Aorta (tissue), 5 donors: ENCODE measurements at places on chromosomes 7 and 10.
A peak's percentile ranks its signal among the peaks of the same experiment; 100 is the strongest.

- no peaks in the 10 kb centered on the region for H3K36me3 ChIP-seq
- no peak overlapping the region for H3K27ac ChIP-seq
- H3K4me1 ChIP-seq = no peaks in the 10 kb centered on the region
- H3K27me3 ChIP-seq = no peaks in the 10 kb centered on the region
- no peak overlapping the region for H3K4me3 ChIP-seq
- DNase-seq = no peak
Observed at GRCh38 chr10:93815304-93816096, 57.8 kb downstream of the LGI1 start.

DNA sequence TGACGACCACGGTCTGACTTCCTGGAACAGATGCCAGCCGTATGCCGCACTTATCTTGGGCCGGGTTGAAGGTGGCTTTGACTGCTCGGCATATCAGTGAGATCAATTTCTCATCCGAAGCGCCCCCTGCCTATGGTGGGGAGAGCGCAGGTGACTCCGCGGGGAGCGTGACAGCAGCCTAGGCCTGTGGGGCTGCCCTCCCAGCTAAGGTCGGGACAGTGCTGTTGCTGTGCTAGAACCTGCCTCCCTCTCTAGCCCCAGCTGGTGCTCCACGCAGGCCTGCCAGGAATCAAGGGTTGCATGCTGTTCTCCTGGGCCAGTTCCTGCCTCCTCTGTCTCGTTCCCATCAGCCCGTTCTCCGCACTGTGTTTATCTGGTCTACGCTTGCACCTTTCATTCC, 49.8 kb downstream of the PODXL start:
- H3K4me1 ChIP-seq = no peaks in the 10 kb centered on the region
- no peak overlapping the region for H3K27ac ChIP-seq
- H3K4me3 ChIP-seq = no peak overlapping the region
- no peaks in the 10 kb centered on the region for H3K36me3 ChIP-seq
- no peaks in the 10 kb centered on the region for H3K27me3 ChIP-seq
- DNase-seq = peak; percentile 42

DNA sequence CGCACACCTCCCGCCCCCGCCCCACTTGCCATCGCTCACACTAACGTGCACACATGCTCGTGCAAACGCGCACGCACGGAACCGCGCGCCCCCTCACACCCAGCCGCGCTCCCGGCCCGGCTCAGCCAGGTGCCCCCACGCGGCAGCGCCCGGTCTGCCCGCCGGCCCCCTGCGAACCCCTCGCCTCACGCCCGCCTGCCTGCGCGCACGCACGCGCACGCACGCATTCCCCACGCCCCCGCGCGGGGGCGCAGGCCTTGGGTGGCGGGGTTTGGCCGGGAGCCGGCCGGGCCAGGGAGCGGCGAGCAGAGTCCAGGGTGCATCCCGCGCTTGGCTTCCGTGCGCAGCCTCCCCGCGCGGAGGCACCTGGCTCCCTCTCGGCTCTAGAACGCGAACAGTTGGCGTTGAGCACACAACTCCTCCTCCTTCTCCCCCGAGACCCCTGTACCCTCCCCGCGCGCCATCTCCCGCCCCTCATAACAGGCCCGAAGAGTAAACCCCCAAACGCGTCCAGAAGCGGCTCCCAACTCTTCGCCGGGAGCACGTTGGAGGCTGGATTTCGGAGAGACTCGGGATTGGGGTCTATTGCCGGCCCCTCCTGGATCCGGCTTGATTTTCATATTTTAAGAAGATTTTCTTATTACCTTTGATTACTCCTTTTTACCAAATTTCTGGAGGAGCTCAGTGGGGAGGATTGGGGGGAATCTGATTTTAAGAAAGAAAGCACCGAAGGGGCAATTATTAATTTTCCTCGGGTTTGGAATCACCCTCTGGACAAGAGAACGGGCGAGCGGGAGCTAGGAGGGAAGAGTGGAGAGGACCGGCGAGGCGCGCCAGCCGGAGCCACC, 527 bp upstream of the SORCS3 start:
- DNase-seq = no peak
- no peaks in the 10 kb centered on the region for H3K4me1 ChIP-seq
- no peaks in the 10 kb centered on the region for H3K36me3 ChIP-seq

GRCh38 chr10:132419538-132420468, 22.8 kb downstream of the PWWP2B start:
- no peak for DNase-seq
- no peak overlapping the region for H3K27ac ChIP-seq
- H3K4me3 ChIP-seq = no peak overlapping the region
- H3K36me3 ChIP-seq = no peaks in the 10 kb centered on the region
- no peaks in the 10 kb centered on the region for H3K27me3 ChIP-seq

- no peaks in the 10 kb centered on the region for H3K27me3 ChIP-seq
- H3K4me1 ChIP-seq = no peaks in the 10 kb centered on the region
- H3K4me3 ChIP-seq = no peak overlapping the region
- no peaks in the 10 kb centered on the region for H3K36me3 ChIP-seq
- no peak for DNase-seq
Observed at GRCh38 chr10:31630861-31631567, 297.6 kb downstream of the ARHGAP12 start.

GRCh38 chr7:114860206-114860605, 61.7 kb upstream of the MDFIC start:
- DNase-seq = no peak
- no peaks in the 10 kb centered on the region for H3K4me1 ChIP-seq
- no peak overlapping the region for H3K27ac ChIP-seq
- H3K36me3 ChIP-seq = no peaks in the 10 kb centered on the region

GRCh38 chr7:70569335-70569819, 562.6 kb upstream of the GALNT17 start:
- H3K4me3 ChIP-seq = no peak overlapping the region
- DNase-seq = no peak
- H3K27me3 ChIP-seq = no peaks in the 10 kb centered on the region
- H3K4me1 ChIP-seq = no peaks in the 10 kb centered on the region
- no peaks in the 10 kb centered on the region for H3K36me3 ChIP-seq

GRCh38 chr10:69572159-69573055, 815 bp downstream of the NEUROG3 start:
- no peaks in the 10 kb centered on the region for H3K4me1 ChIP-seq
- no peak overlapping the region for H3K27ac ChIP-seq
- H3K36me3 ChIP-seq = no peaks in the 10 kb centered on the region
- no peak overlapping the region for H3K4me3 ChIP-seq
- peak; percentile 52 for DNase-seq
- no peaks in the 10 kb centered on the region for H3K27me3 ChIP-seq

- DNase-seq = no peak
- H3K27me3 ChIP-seq = no peaks in the 10 kb centered on the region
- H3K27ac ChIP-seq = no peak overlapping the region
- no peaks in the 10 kb centered on the region for H3K4me1 ChIP-seq
- no peaks in the 10 kb centered on the region for H3K36me3 ChIP-seq
Observed at GRCh38 chr10:79463578-79464496, 18.4 kb upstream of the ZCCHC24 start.

- no peak overlapping the region for H3K4me3 ChIP-seq
- no peaks in the 10 kb centered on the region for H3K36me3 ChIP-seq
- no peaks in the 10 kb centered on the region for H3K27me3 ChIP-seq
- H3K4me1 ChIP-seq = no peaks in the 10 kb centered on the region
- H3K27ac ChIP-seq = no peak overlapping the region
Observed at GRCh38 chr7:51467384-51468017, 150.9 kb upstream of the COBL start.

DNA sequence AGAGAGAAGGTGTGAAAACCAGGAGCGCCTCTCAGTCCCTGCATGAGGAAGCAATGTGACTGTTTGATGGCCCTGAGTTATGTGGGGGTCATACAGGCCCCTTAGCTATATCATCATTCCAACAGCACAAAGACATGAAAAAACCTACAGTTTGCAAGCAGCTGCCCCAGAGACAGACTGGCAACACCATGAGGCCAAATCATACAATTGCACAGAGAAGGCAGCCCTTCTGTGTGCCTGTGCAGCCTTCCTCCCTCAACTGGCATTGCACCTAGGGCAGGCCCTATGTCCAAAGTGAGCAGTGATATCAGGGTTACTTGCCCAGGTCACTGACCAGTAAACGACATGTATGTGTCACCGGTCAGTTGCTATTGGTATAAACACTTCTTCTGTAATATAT, 41.6 kb downstream of the GPRIN2 start:
- no peak overlapping the region for H3K27ac ChIP-seq
- DNase-seq = no peak
- no peaks in the 10 kb centered on the region for H3K4me1 ChIP-seq
- H3K27me3 ChIP-seq = no peaks in the 10 kb centered on the region
- no peak overlapping the region for H3K4me3 ChIP-seq

- peak within 1 kb of the TSS; percentile 91 for H3K27ac ChIP-seq
- no peak for DNase-seq
- H3K27me3 ChIP-seq = no peaks in the 10 kb centered on the region
Observed at GRCh38 chr10:98267894-98268693, at the start of gene LOXL4. Gene LOXL4 (minus strand): TSS chr10:98268194. CDS start chr10:98263019, 5,175 bp downstream.

- no peaks in the 10 kb centered on the region for H3K27me3 ChIP-seq
- H3K4me3 ChIP-seq = no peak overlapping the region
- H3K36me3 ChIP-seq = no peaks in the 10 kb centered on the region
- H3K4me1 ChIP-seq = no peaks in the 10 kb centered on the region
Observed at GRCh38 chr7:18018296-18019215, 9.1 kb downstream of the PRPS1L1 start.

GRCh38 chr7:113141803-113142202, 23.4 kb upstream of the SMIM30 start:
- no peaks in the 10 kb centered on the region for H3K4me1 ChIP-seq
- no peaks in the 10 kb centered on the region for H3K36me3 ChIP-seq
- H3K27ac ChIP-seq = no peak overlapping the region

- no peak overlapping the region for H3K4me3 ChIP-seq
- no peaks in the 10 kb centered on the region for H3K36me3 ChIP-seq
- H3K27ac ChIP-seq = no peak overlapping the region
Observed at GRCh38 chr7:1298931-1299885, 66.5 kb downstream of the UNCX start.

DNA sequence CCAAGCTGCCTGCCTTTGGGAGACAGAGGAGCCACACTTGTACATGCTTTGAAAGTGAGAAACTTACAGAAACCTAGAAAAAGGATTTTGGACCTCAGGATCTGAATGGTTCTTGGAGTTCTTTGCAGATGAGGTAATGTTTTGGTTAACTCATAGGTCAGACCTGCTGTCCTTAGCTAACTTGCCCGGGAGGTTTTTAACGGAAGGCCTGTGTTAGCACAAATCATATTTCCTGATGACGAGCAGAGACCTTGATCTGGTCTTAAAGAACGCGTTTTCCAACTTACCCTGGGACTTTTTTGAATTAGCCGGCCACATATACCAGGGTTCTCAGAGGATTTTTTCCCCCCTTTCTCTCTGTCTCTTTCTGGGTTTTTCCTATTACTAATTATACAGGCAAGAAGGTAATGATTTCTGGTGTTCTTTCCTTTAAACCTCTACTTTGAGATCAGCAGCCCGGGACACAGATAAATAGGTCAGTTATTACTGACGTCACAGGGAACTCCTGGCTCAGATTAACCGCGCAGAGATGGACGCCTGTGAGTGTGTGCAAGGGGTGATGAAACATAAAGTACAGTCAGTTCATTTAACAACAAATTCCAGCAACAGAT, 101.7 kb upstream of the KLF6 start:
- peak overlapping the region; percentile 100 for H3K27ac ChIP-seq
- no peaks in the 10 kb centered on the region for H3K27me3 ChIP-seq
- H3K4me3 ChIP-seq = no peak overlapping the region
- H3K4me1 ChIP-seq = peaks cover 3% of the 10 kb centered on the region
- H3K36me3 ChIP-seq = no peaks in the 10 kb centered on the region

GRCh38 chr10:28644647-28645046, 32.7 kb upstream of the BAMBI start:
- H3K36me3 ChIP-seq = no peaks in the 10 kb centered on the region
- H3K4me1 ChIP-seq = no peaks in the 10 kb centered on the region
- H3K4me3 ChIP-seq = no peak overlapping the region
- no peak for DNase-seq

DNA sequence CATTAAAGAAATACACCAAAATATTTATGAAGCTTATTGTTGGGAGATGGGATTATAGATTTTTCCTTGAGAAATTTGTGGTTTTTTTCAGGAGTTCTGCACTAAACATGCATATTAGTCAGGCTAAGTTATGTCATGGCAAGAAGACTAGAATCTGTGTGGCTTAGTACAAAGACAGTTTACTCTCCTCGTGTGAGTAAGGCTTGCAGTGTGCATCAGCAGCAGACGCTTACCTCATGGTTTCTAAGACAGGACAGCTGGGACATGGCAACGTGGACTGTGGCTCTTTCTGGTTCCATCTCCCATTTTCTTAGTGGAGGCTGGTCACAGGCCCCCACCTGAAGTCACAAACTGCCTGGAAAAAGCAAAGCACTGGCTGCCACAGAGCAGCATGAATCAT, 429.6 kb upstream of the VSTM2A start:
- no peak overlapping the region for H3K4me3 ChIP-seq
